Activated CD4-positive, alpha-beta T cell treated with anti-CD3 and anti-CD28 coated beads, Interleukin-2, amount 10 ng/mL, durations not matched to agents 24 days and 14 days (primary cell): ENCODE measurements at places on chromosomes 5 and 9. TPM values are rescaled to one million over a fixed set of nuclear protein-coding genes. Genes with fewer than 3 reads are reported as not detected.

- DNase-seq = no peak
These were observed 86.9 kb downstream of the BASP1 start for GRCh38 chr5:17304282-17304681.

CDKN2B-AS1 gene
- 0.42 and 0.78 TPM in 2 replicates for total RNA-seq

DNA sequence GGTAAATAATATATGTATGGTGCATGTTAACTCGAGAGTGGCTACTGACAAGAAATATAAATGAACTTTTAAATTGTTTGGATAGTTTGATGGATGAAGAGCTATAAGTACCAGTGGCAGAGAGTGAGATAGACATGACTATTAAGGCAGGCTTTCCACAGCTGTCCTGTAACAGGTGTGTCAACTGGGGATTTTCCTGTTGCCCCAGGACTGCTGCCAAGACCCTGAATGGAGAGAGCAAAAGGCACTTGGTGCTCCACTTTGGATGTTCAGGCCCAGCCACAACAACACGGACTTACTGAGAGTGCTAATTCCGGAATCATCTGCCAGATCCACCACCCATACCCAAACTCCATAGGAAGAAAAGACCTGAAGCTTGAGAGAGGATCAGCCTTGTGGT, 215.1 kb downstream of the SEC61B start:
- DNase-seq = no peak

GRCh38 chr5:168992687-168993086, 308.3 kb downstream of the SLIT3 start:
- no peak for DNase-seq

GRCh38 chr5:68680366-68680765, 413.4 kb upstream of the SLC30A5 start:
- no peak for DNase-seq
